ENCODE measurements at places on chromosomes 5 and 9. TPM values are rescaled to one million over a fixed set of nuclear protein-coding genes. Genes with fewer than 3 reads are reported as not detected.

TPPP gene
- polyA plus RNA-seq = 0.08 TPM

PCDHB11 gene
- 0.13 TPM for polyA plus RNA-seq

DNA sequence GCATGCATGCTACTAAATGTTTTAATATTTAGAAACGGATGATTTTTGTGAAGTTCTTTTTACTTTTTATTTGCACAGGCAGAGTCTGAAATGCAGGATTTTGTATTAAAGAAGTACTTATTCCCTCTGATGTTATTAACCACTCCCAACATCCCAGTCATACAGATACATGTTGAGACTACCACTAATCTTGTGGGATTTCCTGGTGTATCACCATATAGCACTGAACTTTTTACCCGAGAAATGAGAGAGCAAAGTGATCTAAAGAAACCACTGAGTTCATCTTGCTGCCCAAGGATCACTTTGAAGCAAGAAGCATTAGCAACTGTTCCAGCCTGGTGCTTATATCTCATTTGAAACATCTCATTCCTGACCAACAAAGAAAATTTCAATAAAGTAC lies 443.8 kb downstream of the BNC2 start:
- H3K27ac ChIP-seq = no peak overlapping the region
- DNase-seq = no peak

- no peak overlapping the region for H3K4me3 ChIP-seq
- H3K27me3 ChIP-seq = no peaks in the 10 kb centered on the region
- H3K4me1 ChIP-seq = peaks cover 7% of the 10 kb centered on the region
- no peak overlapping the region for H3K27ac ChIP-seq
Measured at GRCh38 chr9:5263351-5264218, 32.4 kb downstream of the INSL4 start.

DNA sequence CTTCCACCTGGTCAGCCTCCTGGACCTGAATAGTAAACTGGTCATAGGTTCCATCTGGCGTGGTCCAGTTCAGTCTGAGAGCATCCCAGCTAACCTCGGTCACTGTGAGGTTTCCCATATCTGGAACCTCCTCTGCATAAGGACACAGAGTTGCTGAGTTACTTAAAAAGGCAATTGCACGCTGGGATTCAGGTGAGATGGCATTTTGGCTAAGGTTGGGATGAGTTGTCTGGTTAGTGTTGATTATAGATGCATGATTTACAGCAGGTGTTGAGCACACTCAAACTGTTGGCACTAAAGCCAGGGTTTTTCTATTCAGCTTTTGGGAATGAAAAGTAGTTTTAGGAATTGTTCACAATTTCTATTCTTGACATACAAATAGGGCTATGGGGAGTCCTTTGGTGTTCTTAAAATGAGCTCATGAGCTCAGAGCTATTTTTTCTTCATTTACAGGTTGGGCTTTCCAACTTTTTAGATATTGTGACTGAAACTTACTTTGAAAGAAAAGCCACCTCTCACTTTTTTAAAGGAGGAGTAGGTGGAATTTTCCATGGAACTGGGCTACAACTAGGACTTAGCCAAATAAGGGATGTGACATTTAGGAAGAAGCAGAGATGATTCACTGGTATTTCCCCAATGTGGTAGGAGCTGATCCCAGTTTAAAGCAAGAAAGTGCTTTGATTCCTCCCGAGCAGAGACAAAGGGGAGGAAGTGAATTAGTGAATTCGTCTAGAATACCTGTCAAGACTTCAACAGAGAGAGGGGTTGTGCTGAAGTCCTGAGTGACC lies 54.7 kb downstream of the TNC start:
- DNase-seq = no peak
- H3K4me3 ChIP-seq = no peak overlapping the region
- no peaks in the 10 kb centered on the region for H3K4me1 ChIP-seq
- H3K27me3 ChIP-seq = no peaks in the 10 kb centered on the region
- no peak overlapping the region for H3K27ac ChIP-seq
